ENCODE measurements at places on chromosomes 2 and 18. TPM values are rescaled to one million over a fixed set of nuclear protein-coding genes. Genes with fewer than 3 reads are reported as not detected.

SLC23A3 gene
- total RNA-seq, result 4.7 TPM

FASTKD2 gene
- 16.9 TPM for total RNA-seq

TOGARAM2 gene
- total RNA-seq, result 3.5 TPM

TNFAIP6 gene
- 1.4 TPM for total RNA-seq

HOXD1 gene
- total RNA-seq, result 0.40 TPM

MFSD6 gene
- 62.9 TPM for total RNA-seq

DSC3 gene
- total RNA-seq, result 0.03 TPM
